CD4-positive, alpha-beta T cell treated with Interleukin-21 for 1 hour (primary cell): ENCODE measurements at places on chromosomes 4 and X.

- DNase-seq: no peak
Observed at GRCh38 chr4:182022909-182023308, 220.3 kb upstream of the TENM3 start.

GRCh38 chrX:68439341-68439740 is 6.0 kb upstream of the OPHN1 start:
- no peak for DNase-seq

DNA sequence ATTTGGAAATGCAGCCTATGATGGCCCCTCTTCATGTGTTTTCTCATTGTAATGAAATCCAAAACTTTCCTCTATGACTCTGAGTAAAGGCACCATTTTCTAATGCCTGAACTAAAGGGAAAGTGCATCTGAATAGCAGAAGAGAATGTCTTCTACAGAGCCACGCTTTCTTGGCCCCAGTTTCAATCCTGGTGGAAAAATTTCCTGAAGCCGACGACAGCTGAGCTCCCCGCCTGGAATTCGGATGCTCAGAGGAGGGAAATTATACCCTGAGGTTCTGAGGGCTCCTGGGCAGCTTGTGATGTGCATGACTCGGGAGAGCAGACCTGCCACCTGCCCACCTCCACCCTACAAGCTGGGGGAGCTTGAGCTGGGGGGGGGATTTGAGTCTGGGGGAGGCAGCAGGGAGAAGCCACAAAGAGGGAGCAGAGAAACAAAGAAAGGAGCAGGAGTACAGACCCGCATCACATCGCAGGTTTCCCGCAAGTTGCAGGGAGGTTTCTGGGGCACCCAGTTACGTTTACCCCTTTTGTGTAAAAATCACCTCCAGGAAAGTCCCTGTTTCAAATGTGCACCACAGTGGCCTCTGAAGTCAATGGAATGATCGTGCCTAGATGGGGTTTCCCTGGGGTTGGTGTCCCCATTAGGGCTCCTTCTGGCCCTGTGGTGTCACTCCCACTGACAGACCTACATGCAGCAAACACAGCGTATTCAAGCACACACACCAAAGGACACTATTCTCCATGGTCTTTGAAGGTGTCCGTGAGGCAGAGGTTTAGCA is 145.6 kb upstream of the RBPJ start:
- peak; percentile 60 for DNase-seq

GRCh38 chrX:10198254-10198653 is 41.5 kb downstream of the CLCN4 start:
- DNase-seq: no peak

- no peak for DNase-seq
Observed at GRCh38 chr4:167031534-167032156, 202.6 kb downstream of the SPOCK3 start.

GRCh38 chrX:9855561-9856283 is 69.5 kb downstream of the SHROOM2 start:
- DNase-seq: no peak

GRCh38 chr4:113434247-113434587 is 327.3 kb downstream of the CAMK2D start:
- no peak for DNase-seq

DNA sequence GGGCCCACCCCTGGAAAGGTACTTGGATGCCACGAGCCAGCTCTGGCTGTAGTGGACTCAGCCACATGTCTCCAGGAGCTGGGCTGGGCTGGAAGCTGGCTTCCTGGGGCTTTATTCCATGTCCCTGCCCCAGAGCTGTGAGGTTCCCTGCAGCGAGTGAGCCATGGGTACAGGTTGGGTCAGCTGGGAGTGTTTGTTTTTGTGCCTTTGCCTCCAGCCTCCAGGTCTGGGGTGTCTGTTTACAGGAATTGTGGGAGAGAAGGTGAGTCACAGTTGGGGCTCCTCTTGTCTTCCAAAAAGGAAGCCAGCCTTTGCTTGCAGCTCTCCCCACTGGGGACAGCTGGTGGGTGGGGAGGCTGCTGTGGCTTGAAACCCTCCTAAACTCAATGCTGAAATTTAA is 21.5 kb downstream of the SORCS2 start:
- no peak for DNase-seq

DNA sequence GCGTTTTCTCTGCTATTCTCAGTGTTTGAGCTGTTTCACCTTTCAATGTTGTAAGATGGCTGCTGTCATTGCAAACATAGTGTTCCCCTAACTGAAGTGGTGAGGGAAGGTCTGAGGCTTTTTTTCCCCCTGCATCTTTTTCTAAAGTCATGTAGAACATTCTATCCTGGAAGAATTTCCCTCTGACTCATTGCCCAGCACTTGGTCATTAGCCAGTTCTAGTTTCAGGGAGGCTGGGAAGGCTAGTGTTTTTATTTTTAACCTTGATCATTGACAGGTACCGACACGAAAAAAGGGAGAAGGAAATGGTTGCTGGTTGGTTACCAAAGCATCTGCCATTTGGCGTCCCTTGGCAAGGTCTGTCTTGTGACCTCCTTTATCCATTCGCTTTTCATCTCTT is 6.6 kb downstream of the LANCL3 start:
- no peak for DNase-seq

DNA sequence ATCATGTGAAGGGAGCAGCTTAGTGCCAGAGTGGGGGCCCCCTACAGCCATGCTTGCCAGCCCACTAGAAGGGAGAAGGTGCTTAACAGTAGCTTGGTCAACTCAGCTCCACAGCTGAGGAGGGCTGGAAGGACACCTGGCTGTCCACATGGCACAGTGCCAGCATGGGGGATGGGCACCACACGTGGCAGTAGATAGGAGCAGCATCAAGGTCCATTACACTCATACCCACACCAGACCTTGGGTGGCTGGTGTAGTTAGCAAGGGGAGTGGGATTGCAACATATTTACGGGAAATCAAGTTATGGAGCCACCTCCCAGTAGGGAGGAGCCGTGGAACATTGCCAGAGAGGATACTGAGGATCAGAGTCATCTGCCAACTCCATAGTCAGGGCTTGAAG is 37.9 kb upstream of the SLC4A4 start:
- no peak for DNase-seq

DNA sequence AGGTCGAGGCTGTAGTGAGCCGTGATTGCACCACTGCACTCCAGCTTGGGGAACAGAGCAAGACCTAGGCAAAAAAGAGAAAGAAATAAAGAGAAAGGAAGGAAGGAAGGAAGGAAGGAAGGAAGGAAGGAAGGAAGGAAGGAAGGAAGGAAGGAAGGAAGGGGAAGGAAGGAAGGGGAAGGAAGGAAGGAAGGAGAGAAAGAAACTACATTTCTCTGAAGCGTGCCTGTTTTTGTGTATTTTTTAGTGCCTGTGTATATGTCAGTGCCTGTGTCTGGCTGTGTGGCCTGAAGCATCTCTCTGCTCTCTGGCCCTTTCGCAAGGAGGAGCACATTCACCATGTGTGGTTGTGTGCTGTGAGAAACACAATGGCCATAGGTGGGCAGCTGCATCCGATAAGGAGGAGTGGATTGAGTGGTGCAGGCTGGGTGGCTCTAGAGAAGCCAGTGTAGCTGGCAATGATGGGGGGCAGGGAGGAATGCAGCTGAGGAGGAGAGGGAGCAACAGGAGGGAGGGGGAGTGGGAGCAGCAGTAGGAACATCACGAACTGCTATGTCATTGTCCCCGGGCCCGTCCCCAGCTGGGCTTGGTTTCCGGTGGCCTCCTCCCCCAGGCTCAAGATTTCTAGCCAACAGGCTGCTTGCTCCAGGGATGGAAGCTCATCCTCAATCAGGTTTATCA is 11.4 kb downstream of the SYN1 start:
- no peak for DNase-seq

GRCh38 chr4:106893395-106893881 is 142.7 kb downstream of the DKK2 start:
- no peak for DNase-seq

- no peak for DNase-seq
Observed at GRCh38 chr4:82216219-82216618, 157.6 kb downstream of the HNRNPD start.

- DNase-seq: peak; percentile 19
Observed at GRCh38 chrX:38985375-38985774, 184.1 kb downstream of the MID1IP1 start.

- DNase-seq: no peak
Observed at GRCh38 chr4:145795521-145795920, 115.6 kb downstream of the C4orf51 start.

- no peak for DNase-seq
Observed at GRCh38 chr4:56728512-56728911, 47.4 kb upstream of the HOPX start.

DNA sequence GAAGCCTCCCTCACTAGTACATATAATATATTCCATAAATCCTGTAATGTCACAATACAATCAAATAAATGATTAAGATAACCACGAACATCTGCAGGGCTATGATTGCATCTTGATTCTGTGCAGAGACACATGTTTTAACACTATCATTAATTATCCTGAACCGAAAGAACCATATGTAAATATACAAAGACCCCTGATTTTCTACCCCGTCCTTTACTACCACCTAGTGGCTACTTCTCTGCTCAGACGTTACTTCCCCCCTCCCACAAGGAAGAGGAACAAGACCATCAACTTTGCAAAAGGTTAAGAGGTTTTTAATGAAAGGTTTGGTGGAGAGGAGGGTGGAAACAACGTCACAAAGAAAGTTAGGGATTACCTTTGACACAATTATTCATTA is 134.0 kb downstream of the COL4A6 start:
- no peak for DNase-seq

DNA sequence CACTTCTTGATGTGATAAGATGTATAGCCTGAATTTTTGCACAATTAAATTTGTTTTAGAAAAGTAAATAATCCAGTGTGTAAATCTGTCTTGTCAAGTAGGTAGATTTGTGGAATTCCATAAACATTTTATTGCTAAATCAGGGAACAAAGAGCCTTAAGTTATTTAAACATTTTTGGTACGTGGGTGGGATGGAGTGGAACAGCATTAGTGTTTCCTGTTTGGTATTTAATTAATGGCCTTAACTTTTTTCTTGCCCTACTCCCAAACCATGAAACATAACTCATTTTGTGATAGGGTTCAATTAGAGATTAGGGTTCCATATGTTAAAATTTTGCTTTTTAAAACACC is 5.1 kb downstream of the NUDT9 start:
- no peak for DNase-seq

DNA sequence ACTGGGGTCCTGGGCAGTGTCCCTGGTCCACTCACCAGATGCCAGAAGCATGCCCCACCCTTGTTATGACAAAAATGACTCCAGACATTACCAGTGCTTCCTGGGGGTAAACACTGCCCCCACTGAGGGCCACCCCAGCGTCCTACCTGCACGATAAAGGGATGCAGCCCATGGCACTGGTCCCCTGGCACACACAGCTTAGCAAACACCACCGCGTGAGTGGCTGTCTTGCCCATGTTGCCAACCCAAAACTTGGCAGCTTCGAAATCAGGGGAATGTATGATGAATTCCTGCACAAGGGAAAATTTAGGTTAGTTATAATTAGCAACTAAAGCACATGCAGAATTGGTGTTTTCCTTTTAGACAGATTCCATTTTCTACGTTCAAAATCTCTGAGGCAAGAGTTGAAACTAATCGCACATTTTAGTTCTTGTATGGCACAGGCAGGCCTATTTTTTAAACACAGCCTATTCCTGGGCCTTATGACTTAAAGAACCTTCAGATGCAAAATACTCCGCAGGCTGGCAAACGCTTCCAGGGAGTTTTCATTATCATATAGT is 30.4 kb downstream of the ACOX3 start:
- DNase-seq: no peak

- DNase-seq: peak; percentile 57
Observed at GRCh38 chr4:10671366-10671765, 13.2 kb downstream of the CLNK start.

DNA sequence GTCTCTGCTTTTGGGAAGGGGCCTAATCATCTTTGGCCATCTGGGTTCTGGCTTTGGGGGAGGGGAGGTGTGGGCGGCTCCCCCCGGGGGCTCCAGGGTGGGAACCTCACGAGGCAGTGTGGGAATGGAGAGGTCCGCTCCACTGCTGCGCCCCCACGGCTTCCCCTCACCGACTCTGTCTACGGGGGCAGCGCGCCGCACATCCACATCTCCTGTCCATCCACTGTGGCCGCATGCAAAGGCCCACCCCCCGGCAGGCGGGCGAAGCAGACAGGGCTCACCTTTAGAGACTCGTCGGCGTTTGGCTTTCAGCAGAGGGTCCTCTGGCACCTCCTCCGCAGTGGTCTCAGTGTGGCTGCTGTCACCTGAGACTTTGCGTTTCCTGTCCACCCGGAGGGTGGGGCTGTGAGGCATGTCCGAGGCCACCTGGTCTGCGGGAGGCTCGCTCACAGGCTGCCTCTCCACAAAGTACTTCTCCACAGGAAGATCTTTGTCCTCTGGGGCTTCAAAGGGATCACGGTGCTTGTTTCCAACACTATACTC is 33.6 kb downstream of the BCOR start:
- no peak for DNase-seq
